Jurkat, Clone E6-1 (cell line): ENCODE measurements at places on chromosomes 12 and 14.

- no peak for DNase-seq
These were observed 191.1 kb downstream of the GRIN2B start for GRCh38 chr12:13790317-13790716.

GRCh38 chr14:68607867-68608573 lies 184.8 kb downstream of the ZFP36L1 start:
- DNase-seq, result no peak

DNA sequence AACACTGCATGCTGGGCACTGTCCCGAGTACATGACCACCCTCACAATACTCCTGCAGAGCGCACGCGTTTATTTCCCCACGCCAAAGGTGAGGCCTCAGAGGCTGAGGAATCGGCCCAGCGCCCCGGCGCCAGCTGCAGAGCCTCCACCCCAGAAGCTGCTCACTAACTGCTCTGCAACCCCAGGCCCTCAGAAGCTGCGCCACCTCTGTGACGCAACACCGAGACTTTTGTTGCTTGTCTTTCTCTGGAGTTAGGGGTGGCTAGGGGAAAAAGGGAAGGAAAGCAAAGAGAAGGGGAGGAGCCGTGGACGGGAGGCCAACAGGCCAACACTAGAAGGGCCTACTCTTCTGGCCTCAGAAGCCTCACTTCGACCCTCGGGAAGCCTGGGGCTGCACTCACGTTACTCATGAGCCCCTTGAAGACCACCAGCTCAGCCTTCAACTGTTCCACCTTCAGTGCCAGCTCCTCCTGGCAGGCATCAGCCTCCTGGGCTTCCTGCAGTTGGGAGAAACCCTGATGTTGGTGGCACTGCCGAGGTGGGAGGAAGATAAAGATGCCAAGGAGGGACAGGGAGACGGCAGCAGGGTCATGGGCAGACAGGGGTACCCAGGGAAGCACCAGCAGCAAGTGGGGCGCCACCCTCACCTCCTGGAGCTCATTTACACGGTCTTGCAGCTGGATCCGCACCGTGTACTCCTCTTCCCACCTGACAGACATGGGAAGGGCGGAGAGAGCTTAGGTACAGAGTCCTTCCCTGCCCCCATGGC lies 5.4 kb downstream of the IFFO1 start:
- DNase-seq, result no peak

DNA sequence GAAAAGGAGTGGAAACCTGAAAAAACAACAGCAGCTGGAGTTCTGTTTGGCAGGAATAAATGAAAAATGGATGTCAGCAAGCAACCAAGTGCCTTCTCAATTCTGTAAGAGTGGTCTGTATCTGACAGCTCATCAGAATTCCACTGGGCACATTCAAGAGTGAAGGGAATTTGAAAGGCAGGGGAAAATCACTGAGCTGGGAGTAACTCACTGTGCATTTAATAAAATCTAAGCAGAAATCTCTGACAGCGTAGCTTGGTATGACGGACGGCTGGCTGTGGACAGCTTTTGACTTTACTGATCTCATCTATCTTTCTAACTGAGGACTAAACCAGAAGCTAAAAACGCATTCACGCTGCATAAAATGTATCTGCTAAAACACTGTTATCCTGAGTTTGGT lies 153.4 kb downstream of the RIMBP2 start:
- DNase-seq, result no peak

GRCh38 chr14:67837011-67837624 lies 17.5 kb downstream of the RAD51B start:
- peak; percentile 72 for DNase-seq

GRCh38 chr12:113471619-113472171 lies at the start of gene LHX5:
TSS of gene LHX5 (minus strand) at chr12:113471871. CDS start at chr12:113471498, 373 bp downstream.
- no peak for DNase-seq

DNA sequence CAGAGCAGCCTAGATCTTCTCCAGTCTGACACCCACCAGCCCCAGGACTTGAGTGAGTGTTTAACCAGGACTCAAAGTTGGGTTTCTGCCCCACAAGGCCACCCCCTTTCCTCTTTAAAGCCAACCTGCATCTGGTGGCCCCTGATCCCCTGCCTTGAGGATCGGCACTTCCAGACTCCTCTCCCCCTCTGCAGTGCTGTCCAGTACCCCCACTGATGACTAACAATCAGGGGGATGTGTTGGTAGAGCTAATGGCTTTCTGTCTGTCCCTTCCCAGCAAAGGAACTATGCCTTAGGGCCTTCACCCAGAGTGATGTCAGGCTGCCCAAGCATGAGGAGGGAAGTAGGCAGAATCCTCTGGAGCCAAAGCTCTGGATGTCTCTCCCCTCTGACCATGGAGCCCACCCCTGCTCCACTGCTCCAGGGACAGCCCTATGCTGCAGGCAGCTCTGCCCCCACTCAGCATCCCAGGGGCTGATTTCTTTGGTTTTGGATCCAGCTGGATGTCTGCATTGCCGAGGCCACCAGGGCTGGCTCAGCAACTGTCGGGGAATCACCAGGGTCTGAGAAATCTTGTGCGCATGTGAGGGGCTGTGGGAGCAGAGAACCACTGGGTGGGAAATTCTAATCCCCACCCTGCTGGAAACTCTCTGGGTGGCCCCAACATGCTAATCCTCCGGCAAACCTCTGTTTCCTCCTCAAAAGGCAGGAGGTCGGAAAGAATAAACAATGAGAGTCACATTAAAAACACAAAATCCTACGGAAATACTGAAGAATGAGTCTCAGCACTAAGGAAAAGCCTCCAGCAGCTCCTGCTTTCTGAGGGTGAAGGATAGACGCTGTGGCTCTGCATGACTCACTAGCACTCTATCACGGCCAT lies 42.9 kb downstream of the DAD1 start:
- DNase-seq, result no peak

DNA sequence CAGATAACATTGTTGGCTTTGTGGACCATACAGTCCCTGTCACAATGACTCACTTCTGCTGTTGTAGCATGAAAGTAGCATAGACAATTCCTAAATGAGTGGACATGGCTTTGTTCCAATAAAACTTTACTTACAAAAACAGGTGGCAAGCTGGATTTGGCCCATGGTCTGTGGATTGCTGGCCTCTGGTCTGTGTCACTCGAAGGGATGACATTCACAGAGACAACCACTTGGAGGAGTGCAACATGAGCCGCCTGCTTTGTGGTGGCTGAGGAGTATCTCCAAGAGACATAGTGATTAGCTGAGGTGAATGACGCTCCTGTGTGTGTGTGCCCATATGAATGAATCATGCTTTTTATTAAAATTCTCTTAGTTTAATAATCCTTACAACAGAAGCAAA lies 81.3 kb upstream of the NRXN3 start:
- no peak for DNase-seq

- DNase-seq, result no peak
These were observed 488.8 kb downstream of the ETNK1 start for GRCh38 chr12:23113781-23114180.

- DNase-seq, result no peak
These were observed 103.2 kb upstream of the NAV3 start for GRCh38 chr12:77727442-77728001.

DNA sequence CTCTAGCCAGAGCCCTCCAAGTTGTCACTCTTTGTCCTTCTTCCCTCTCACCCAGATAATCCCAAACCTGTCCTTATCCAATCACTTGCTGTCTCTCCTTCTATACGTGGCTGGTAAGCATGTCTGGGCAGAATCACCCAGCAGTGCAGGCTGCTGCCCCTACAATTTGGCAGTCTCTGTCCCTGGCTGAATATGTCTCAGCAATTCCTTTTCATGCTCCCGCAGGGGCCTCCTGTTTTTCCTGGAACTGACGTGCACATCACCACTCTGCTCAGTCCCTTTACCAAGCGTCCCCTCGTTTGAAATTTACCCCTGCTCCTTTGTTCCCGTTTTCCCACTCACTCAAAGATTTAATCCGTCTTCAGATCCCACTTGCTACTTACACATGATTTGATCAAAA lies 80.0 kb downstream of the ST8SIA1 start:
- no peak for DNase-seq

DNA sequence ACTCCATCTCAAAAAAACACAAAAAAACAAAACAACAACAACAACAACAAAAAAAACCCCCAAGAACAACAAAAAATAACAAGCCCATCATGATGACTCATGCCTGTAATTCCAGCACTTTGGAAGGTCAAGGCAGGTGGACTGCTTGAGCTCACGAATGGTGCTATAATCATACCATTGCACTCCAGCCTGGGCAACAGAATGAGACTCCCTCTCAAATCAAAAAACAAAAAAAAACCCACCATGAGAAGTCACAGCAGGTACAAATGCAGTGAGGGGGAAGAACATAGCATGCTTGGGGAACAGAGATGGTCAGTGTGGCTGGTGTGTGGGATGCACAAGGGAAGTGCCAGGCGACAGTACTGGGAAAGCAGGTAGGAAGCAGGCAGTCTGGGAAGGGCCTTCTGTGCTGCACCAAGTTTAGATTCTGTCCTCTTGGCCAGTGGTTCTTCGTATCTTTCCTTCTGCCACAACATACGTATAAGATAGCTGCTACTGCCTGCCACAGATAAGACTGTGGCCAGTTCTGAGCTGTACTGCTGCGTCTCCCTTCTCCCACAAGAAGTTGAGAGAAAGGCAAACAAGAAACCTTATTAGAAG lies 28.0 kb downstream of the ATG14 start:
- DNase-seq, result no peak

GRCh38 chr14:23638414-23639047 lies 2.4 kb downstream of the DHRS2 start:
- no peak for DNase-seq

DNA sequence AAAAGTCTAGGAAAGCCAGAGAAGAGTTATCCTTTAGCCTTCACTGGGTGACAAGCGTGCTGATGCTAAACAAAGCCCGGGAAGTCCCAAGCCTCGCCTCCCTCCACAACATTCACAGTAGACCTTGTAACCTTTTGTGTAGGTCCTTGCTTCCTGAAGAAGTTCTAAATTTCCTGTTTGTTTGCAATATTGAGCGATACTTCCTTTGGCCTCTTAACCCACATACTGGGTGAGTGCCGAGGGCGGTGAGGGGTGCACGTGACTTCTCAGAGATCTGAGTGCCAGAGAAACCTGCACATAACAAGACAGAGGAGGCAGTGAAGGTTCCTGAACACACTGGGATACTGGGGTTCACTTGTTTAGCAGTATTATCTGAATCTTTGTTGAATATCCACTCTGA lies 134.3 kb downstream of the PLXNC1 start:
- peak; percentile 45 for DNase-seq

- DNase-seq, result peak; percentile 15
These were observed 56.1 kb upstream of the DYRK2 start for GRCh38 chr12:67592228-67593011.

DNA sequence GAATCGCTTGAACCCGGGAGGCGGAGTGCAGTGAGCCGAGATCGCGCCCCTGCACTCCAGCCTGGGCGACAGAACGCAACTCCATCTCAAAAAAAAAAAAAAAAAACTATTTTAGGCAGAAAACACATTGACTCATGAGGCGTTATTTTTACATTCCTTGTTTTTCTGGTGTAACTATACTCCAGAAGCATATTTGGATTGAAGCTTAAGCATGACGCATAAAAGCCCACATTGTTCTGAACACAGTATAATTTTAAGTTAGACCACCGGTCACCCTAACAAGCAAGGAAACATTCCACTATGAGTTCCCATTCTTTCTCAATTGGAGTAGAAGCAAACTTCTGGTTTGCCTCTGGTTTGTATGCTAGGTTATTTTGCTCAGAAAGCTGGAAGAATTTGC lies 173.0 kb downstream of the MYRFL start:
- no peak for DNase-seq

DNA sequence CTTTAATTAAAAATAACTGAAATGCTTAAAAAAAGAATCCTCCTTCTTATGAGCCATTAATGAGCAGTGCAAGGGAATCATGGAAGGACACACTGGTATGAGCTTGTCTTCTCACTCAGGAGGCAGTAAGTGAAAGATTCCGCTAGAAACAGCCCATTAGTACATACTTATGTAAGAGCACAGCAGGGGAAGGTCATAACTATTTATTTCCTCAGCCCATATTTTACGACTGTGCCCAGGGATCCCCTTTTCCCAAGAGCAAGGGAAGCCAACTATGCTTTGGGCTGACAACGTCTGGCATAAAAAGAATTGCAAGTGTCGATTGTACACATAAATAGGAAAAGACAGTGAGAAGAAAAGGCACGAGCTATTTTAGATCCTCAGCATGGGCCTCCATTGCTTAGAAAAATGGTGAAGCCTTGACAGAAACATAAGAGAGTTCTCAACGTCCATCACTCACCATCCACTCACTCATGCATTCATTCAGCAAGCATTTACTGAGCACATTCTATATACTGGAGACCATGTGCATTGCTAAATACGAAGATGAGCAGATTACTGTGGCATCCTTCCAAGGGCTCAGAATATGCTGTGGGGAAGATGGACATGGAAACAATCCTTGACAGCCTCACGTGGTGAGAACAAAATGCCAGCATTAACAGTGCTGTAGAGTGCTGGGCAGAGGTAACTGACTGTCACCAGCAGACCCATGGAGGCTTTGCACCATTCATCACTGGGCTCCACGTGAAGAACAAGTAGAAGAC lies 152.7 kb downstream of the NTF3 start:
- DNase-seq, result no peak

DNA sequence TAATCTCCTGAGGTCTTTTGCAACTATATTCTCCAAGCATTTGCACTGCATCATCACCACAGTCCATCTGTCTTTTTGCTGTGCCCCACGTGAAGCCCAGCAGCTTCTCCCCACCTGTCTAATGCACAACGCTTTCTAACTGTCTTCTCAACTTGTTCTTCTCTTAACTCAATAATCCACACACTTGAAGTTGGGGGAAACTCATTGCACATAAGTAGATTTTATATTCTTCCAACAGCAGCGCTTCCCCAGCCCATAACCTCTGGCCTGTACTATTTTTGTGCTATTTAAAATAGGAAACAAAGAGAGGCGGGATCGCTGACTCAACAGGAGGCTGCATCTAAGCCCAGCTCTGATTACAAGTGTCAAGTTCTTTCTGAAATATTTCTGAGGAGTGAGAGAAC lies 226.7 kb downstream of the GXYLT1 start:
- no peak for DNase-seq

DNA sequence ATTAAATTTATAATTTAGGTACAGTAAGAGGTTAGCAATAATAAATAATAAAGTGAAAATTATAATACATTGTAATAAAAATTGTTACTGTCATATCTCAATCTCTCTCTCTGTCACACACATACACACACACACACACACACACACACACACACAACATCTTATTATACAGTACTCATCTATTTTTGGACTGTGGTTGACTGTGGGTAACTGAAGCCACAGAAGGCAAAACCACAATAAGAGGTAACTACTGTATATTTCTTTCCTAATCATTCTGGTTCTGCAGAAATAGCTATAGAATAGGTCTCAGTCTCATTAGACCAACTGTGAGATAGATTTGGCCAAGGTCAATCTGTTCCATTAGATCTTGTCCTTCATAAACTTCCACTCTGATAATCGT lies 33.1 kb upstream of the PTPRO start:
- DNase-seq, result peak; percentile 4
